Esophagus mucosa (tissue), 1 donor: ENCODE measurements at places on chromosomes 6 and 20. TPM values are rescaled to one million over a fixed set of nuclear protein-coding genes. Genes with fewer than 3 reads are reported as not detected.

Gene EPPIN
- total RNA-seq: not detected

DNA sequence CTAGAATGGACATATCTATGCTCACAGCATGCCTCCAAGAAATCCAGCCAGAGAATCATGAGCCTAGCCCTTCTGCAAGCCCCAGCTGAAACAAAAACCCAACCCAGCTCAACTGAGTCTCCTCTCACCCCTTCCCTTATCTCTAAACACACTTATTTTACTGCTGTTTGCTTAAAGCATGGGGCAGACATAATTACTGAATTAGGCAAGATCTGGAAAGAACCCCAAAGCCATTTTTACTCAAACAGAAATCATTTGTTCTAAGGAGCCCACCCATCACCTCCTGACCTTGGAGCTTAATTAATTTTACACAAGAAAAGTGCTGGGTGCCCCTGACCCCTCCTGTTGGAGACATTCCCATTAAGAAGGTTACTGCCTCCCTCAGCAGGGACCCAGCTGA, 291.6 kb downstream of the MAFB start:
- no peak for ATAC-seq

Gene SLC17A2
- not detected for total RNA-seq

DNA sequence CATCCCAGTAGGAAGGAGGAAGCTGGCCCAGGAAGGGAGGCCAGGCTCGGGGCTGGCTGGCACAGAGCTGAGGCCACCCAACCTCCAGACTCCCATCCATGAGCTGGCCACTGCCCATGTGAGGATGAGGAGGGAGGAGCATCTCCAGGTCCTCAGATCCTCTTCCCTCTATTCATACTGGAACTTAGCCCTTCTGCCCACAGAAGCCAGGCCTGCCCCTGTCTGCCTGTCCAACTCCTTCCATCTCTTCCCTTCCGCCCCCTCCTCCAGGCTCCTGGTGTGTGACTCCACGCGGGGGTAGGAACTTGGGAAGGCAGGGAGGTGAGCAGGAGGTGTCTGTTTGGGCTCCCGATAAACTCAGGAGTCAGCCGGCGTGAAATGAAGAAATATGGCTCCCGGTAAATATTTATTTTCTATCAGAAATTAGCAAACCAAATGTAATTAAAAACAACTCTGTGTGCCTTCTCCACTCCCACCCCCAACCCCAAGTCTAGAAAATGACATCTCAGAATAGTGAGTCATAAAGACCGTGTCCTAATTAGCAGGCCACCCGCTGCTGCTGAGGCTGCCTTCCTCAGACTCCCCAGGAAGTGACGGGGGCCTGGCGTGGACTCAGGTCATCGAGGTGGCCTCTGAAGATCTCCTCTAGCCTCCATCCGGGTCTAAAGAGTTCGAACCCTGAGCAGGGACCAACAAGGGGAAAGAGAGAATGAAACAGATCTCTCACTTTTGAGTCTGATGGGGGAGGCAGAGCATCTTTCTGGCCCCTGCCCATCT, 81.9 kb downstream of the MDGA1 start:
- no peak for ATAC-seq

Gene MACROD2
- total RNA-seq: 2.2 TPM

DNA sequence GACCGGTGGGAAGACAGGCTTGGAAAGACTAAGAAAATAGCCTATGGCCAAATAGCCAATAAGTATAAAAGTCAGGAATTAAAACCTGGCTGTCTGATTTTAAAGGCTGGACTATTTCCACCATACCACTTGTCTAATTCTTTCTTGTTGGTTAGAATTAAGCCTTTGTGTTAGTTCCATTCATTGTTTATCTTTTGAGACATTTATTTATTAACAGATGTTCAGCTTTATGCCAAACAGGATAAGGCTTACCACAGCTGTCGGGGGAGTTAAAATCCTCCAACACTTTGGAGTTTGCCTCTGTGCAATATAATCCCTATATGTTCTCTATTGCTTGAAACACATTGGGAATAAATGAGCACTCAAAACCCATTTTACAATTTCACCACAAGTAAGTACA, 208.3 kb downstream of the TMEM200A start:
- no peak for ATAC-seq

- ATAC-seq: no peak
Observed at GRCh38 chr6:71248878-71249544, 39.6 kb upstream of the OGFRL1 start.

DNA sequence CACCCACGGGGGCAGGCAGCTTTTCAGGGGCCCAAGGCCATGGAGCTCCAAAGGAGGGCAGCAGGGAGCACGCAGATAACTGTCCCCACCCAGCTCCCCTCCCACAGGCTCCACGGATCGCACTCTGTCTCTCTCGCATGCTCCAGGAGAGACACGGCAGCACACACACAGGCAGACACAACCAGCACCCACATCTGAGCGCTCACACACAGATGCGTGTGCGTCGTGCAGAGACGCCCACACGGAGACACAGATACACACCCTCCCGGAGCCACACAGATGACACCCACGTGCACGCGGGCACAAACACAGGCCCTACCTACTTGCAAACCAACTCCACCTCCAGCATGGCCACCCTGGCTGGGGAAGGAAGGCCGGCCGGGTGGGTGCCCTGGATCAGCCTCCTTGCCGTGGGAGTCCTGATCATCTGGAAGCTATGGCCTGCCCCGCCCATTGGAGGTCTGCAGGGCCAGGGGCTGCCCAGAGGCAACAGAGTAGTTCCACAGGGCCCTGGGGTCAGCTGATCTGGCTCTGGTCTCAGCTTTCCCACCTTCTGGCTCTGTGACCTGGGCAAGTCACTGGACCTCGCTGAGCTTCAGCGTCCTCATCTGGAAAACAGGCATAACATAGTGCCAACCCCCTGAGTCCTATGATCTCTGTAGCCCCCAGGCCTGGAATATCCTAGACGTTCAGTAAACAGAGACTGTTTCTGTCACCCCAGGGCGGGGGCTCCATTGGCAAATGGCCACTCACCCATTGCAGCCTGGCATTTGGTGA, 31.5 kb downstream of the AAR2 start:
- ATAC-seq: peak; percentile 12

- ATAC-seq: no peak
Observed at GRCh38 chr20:13325033-13325432, 104.0 kb downstream of the ISM1 start.

DNA sequence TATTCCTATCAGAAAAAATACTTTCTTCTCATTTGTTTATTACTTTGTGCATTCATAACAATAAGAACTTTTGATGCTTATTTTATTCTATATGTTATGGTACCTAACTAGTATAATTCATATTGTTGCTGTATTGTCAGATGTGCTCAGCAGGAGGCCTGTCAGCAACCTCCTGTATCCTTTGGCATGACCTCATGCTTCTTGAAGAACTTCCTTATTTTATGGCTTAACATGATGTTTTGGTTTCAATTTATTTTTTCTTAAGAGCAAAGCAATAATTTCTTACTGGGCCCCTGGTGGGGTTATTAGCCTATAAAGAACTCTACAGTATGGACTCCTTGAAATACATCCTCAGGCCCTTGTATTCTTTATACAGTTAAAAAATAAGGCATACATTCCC, 17.3 kb downstream of the GGTLC1 start:
- ATAC-seq: no peak

- ATAC-seq: no peak
Observed at GRCh38 chr6:131629651-131630050, 1.6 kb upstream of the MED23 start.

Gene PXDC1
- total RNA-seq: 7.2 TPM

Gene VSX1
- not detected for total RNA-seq

Gene F13A1
- total RNA-seq: 2.8 TPM

- no peak for ATAC-seq
Observed at GRCh38 chr6:34018026-34018425, 127.9 kb downstream of the GRM4 start.

- peak; percentile 23 for ATAC-seq
Observed at GRCh38 chr6:83265384-83265783, 72.2 kb downstream of the RWDD2A start.

GRCh38 chr20:33667245-33667675, 517 bp downstream of the ACTL10 start:
- peak; percentile 42 for ATAC-seq

DNA sequence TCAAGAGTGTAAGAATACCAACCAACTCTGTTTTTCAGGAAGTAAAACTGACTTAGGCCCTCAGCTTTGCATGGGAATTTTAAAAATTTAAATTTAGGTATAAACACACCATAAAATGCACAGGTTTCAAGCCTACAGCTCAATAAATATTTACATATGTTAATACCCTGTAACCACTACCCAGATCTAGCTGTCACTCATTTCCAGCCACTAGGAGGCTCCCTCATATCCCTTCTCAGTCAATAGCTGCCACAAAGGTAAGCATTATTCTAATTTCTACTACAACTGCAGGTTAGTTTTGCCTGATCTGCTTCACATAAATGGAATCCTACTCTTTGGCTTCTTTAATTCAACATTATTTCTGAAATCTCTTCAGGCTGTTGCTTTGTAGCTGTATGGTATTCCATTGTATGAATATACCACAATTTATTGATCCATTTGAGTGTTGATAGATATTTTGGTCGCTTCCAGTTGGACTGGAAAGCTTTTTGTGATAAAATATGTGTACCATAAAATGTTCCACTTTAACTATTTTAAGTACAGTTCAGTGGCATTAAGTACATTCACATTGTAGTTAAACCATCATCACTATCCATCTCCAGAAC, 32.5 kb upstream of the MEI4 start:
- no peak for ATAC-seq

DNA sequence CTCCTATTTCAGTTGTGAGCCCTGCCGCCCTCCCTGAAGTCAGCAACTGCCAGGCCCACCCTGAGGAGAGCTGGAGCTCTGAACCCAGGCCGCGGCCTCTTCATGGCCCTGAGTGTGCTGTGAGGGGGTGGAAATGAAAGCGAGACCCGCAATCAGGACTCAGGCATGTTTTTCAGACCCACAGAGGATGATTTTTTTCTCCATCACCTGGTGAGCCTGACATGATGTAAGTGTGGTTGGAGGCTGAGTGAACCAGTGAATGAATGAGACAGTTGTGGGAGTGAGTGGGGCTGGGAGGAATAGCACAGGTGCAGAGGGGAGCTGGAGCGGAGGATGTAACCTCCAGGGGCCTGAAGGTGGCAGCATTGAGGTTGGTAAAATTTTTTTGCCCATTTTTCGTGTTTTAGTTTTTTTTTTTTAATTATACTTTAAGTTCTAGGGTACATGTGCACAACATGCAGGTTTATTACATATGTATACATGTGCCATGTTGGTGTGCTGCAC, 18.3 kb downstream of the RAET1L start:
- no peak for ATAC-seq

- no peak for ATAC-seq
Observed at GRCh38 chr20:57414867-57415592, 23.8 kb downstream of the RBM38 start.

Gene AGER
- total RNA-seq: 2.7 TPM

Gene TRIM31
- total RNA-seq: 0.20 TPM

DNA sequence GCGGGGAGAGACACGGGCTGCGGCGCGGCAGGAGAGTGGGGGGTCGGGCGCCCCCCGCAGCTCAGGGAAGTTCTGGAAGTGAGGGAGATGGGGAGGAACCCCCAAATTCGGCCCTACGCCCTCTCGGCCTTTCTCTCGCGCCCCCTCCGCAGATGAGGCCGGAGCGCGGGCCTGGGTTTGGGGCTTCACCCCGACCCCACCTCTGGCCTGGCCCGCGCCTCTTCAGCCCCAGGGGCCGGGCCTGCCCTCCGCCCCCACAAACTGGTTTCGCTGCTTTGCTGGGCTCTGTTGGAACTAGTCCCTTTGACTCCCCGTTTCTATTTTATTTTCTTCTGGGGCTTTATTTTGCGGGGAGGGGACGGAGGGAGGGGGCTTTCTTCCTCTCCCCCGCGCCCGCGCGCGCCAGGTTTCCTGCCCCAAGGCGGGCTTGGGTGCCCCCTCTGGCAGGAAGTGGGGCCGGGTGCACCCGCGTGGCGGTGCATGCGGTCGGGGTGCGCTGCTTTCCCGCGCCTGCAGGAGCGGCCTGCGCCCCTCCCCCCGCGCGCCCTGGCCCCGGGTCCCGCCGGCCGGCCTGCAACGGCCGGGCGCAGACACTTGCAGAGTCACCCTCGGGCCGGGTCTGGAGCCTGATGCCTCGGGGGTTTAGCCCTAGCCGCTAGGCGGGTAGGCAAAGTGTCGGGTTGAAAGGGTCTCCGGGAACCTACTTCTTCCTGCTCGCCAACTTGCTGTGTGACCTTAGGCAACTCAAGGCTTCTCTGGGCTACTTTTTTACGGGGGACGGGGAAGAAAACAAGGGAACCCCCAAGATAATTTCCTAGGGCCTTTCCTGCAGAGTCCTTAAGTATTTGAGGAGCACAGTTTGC, 1.3 kb downstream of the HMGA1 start:
- peak; percentile 13 for ATAC-seq

Gene FAM209B
- 0.44 TPM for total RNA-seq

DNA sequence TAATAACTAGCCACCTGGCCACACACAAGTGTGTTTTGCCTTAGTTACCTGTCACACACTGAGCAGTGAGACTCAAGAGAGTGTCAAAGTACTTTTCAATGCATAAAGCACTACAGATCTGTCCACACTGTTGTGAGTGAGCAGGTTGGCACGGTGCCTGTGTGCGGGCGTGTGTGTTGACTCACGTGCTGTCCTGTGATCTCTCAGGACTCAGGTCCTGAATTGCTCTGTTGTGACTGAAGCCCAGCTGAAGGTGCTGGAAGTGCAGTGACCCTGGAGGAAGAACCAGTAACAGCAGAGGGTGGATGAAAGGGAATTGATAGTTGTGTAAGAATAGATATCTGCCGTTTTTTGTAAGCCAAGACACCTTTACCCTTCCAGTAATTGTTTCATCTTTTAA, 18.3 kb downstream of the SLC16A10 start:
- peak; percentile 78 for ATAC-seq

Gene CLIC5
- 0.24 TPM for total RNA-seq

GRCh38 chr6:3305216-3305565, 46.4 kb downstream of the PSMG4 start:
- no peak for ATAC-seq

DNA sequence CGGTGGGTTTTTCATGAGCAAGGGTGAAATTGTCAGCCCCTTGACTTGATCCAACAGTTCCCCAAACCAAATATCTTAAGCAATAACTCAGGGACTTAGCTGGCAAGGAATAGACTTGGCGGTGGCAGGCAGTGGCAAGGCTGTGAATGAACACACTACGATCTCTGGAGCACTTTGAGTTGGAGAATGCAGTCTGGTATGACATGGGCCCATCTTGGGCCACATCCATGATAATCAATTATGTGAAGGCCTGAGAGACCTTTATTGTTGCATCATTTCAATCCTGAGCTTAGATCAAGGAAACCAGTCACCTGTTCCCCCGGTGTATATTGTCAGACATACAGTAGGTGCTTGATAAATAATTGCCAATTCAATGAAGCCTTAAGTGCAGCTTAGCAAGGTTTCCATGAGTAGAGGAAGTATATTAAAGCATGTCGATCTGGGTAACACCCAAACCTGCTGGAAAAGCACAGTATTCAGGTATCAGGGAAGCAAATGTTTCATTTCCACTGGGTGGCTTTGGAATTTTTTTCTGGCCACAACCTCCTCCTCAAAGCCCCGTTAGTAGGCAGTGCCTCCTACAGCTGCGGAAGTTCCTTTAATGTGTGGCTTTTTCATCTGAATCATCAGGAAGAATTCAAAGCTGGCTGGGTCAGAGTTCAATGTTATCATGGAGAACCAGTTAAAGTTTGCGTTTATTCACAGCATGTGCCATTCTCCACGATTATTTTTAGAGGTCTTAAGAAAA, 10.2 kb downstream of the CASS4 start:
- ATAC-seq: no peak

Gene LATS1
- 15.7 TPM for total RNA-seq
